Activated CD4-positive, alpha-beta T cell treated with anti-CD3 and anti-CD28 coated beads, Interleukin-2, amount 50 U/mL, for 48 hours (primary cell): ENCODE measurements at places on chromosomes 6 and 20.
A peak's percentile ranks its signal among the peaks of the same experiment; 100 is the strongest.

- DNase-seq, result no peak
Measured at GRCh38 chr20:51284871-51285270, 257.6 kb downstream of the NFATC2 start.

DNA sequence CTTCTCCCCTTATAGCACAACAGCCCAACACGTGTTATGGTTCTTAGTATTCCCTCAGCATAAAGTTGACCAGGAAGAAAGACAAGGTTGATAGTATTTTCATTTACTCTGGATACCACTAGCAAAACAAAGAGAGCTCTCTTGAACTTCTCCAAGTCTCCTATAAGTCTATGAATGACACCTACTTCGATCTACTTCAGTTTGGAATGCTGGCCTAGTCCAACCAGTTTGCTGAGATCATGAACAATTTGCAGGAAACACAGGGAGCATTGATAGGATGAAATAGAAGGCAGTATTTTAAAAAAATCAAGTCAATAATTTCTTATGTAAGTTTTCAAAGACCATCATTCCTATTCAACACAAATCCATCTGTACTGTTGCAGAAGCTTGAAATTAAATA, 93.6 kb downstream of the GJA10 start:
- DNase-seq, result no peak

- DNase-seq, result no peak
Measured at GRCh38 chr20:19821606-19822005, 63.5 kb downstream of the RIN2 start.

DNA sequence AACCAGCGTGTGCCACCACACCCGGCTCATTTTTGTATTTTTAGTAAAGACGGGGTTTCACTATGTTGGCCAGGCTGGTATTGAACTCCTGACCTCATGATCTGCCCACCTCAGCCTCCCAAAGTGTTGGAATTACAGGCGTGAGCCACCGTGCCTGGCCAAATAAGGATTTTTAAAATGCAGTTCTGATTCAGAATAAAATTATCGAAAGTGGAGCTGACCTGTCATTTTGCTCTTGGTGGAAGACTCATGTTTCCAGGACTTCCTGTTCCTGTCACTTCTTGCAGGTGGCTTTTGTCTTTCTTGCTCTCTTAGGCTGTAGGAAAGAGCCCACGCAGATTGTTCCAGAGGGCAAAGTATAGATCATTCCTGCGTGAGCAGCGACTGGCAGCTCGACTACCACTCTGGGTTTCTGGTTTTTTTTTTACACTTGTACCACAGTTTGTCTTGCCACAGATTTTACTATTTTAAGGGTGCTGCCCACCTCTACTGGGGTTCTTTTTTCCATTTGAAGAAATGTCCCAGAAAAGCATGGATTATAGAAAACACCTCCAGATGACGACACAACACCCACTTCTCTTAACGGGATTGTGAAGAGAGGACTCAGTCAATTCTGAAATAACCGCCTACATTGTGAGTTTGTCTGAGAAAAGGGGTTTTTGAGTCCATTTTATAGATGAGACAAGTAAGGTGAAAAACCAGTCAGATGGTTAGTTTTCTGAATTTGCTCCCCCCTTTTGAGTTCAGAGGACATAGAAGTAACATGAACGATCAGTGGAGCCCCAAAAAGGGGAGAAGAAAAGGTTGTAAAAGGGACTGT, 7.5 kb downstream of the JARID2 start:
- peak; percentile 53 for DNase-seq

DNA sequence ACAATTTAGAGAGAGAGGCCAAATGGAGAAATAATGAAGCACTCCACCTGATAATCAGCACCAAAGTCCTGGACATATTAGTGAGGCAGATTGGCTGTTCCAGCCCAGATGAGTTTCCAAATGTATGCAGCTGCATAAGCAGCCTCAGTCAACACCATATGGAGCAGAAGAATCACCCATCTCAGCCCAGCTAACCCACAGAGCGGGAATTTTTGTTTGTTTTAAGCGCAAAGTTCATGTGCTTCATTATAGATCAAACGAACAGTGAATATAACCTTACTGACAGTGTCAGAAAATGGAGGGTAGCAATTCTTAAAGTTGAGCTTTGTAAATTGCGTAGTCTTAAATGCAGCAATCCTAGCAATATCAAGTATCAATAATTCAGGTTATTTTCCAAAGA, 234.0 kb upstream of the CEP162 start:
- no peak for DNase-seq

DNA sequence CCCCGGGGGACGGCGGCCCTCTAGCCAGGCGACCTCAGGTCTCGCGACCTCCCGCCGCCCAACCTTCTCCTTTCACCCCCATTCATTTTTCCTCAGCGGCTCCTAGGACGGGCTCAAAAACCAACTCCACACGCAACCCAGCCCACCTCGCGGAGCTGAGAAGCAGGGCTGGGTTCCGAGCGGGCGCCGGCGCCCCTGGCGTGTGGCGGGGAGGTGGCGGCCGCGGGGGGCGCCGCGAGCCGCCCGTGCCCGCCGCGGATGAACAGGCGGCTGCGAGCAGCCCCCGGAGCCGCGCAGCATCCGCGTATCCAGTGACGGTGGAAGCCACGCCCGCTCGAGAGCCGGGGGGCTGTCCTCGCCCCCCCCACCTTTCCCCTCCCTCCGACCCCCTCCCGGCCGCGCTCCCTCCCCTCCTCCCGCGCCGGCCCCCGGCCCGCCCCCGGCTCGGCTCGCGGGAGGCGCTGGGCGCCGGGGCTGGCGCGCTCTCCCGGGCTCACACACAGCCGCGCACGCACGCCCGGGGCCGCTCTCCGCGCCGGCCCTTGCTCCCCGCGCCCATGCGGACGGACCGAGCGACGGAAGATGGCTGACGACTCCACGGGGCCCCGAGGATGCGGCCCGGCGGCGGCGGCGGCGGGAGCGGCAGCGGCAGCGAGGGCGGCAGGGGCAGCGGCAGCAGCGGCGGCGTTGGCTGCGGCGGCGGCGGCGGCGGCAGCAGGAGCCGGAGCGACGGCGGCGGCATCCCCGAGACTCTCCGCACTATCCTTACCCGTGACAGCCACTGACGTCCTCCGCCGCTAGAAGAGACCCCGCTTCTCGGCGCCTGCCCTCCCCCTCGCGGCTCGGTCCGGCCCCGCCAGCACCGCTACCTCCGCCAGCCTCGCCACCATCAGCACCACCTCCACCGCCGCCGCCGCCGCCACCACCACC, at the start of gene SOBP:
SOBP (plus strand) TSS at position 482 of the 930 bp plus-strand sequence. CDS start 500 bp downstream, outside the sequence.
- DNase-seq, result peak; percentile 43

DNA sequence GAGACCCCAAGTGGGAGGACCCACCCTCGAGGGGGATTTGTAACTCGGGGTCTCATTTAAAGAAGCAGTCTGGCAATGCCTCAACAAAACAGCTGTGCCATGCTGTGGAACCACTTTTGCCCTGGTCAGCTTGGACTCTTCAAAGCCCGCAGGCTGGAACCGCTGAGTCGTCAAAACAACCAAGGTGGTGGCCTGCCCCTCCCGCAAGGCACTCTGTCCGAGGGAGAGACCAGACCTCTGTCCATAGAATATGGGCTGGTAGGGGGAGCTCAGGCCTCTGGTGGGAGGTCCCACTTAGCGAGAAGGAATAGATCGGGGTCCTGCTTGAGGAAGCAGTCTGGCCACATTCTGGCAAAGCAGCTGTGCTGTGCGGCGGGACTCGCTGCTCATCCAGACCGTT, 208.1 kb downstream of the BCKDHB start:
- no peak for DNase-seq

GRCh38 chr6:69936674-69937363, 70.5 kb downstream of the COL19A1 start:
- no peak for DNase-seq

GRCh38 chr20:3696200-3696599, 14.4 kb upstream of the ADAM33 start:
- DNase-seq, result no peak

DNA sequence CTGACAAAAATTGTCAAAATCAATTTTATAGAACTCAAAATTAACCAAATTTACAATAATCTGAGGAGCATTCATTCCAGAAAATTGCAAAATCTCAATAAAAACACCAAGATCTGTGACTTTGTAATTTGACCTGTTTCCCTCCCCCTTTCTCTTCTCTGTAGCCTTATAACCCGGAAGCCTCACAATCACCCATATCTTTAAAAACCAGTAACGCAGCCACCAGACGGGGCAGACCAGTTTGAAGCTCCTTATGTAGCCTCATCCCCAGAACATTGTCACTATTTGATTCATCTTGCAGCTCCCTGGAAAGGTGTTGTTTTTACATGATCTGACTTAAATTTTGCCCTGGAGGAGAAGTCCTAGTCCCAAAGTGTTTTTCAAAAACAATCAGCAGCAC, 27.5 kb upstream of the TGM6 start:
- no peak for DNase-seq

DNA sequence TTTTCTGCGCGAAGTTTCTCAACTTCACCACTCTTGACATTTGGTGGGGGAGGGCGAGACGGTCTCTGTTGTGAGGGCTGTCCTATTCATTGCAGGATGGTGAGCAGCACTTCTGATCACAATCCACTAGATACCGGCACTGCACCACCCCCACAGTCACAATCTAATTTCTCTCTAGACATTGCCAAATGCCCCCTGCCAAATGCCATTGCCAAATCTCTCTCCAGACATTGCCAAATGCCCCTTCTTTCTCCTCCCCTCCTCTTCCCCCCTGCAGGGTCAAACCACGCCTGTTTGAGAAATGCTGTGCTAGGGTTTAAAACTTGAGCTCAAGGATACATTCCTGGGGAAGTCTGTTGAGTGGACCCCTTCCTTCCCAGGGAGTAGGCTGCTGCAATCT, 603.5 kb upstream of the CDH4 start:
- no peak for DNase-seq

DNA sequence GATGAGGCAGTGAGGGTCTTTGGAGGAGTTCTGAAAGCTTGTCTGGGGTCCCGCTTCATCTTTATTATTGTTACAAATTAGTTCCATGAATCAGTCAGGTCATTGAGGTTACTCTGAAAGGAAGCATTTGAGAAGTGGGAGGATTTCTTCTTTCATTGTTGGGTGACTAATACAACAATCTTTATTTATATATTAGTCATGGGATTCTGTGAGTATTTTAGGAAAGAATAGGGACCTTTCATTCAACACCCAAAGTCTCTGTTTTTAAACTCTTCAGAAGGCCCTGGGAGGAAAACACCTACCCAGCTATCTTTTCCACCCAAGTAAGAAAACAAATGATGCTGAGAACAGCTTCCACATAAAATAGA, 98.3 kb downstream of the SOD2 start:
- DNase-seq, result no peak

- no peak for DNase-seq
Measured at GRCh38 chr6:31473780-31474761, 23.9 kb upstream of the MICB start.

DNA sequence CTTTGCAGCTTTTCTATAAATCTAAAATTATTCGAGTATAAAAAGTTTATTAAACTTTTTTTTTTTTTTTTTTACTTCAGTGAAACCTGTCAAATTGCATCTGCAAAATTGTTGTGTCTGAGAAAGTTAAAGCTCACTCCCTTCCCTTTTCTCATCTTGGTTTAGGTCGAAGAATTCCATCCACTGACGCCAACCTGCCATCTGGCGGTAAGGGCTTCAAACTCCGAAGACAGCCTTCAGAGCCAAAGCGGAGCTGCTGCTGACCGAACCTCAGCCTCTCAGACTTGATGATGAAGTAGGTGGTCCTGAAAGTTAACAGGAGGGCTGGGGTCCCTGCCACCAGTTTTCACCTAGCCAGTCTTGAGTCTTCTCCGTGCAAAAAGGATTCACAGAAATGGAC, 29.6 kb upstream of the VAPB start:
- no peak for DNase-seq

- no peak for DNase-seq
Measured at GRCh38 chr6:167529444-167530335, 204.8 kb downstream of the TTLL2 start.

DNA sequence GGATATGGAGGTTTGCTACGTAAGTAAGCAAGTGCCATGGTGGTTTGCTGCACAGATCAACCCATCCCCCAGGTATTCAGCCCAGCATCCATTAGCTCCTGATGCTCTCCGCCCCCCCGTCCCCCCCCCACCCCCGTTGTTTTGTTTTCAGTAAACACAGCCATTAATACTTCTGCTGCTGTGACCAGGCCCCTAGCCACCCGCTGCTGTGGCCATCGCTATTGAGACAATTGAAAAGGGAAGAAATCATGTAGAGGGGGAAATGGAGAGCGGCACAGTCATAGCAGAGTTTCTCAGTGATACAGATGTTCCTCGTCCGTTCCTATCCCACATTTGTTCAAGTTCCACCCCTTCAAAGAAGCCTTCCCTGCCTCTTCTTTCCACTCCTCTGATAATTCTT, 24.9 kb downstream of the SLC35D3 start:
- no peak for DNase-seq

- peak; percentile 53 for DNase-seq
Measured at GRCh38 chr6:157235600-157236039, 87.7 kb downstream of the TMEM242 start.
